Caudate nucleus (tissue), 63 donors: ENCODE measurements at places on chromosomes 3 and 15.

GRCh38 chr3:99765042-99765942 lies 52.4 kb upstream of the CMSS1 start:
- no peak for DNase-seq

DNA sequence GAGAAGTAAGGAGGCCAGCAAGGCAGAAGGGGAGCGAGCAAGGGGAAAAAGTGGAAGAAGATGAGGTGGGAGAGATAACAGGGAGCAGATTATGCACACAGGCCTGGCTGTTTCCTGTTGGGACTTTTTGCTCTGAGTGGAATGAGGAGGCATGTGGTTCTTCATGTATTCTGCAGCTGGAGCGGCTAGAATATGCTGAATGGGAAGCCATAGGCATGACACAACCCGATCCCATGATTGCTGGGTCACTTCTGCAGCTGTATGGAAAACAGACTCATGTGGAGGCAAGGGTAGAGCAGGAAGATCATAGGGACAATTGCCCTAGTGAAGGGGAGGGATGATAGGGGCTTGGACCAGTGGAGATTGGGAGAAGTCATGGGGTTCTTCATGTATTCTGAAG lies 206.0 kb upstream of the SUCLG2 start:
- DNase-seq = no peak

DNA sequence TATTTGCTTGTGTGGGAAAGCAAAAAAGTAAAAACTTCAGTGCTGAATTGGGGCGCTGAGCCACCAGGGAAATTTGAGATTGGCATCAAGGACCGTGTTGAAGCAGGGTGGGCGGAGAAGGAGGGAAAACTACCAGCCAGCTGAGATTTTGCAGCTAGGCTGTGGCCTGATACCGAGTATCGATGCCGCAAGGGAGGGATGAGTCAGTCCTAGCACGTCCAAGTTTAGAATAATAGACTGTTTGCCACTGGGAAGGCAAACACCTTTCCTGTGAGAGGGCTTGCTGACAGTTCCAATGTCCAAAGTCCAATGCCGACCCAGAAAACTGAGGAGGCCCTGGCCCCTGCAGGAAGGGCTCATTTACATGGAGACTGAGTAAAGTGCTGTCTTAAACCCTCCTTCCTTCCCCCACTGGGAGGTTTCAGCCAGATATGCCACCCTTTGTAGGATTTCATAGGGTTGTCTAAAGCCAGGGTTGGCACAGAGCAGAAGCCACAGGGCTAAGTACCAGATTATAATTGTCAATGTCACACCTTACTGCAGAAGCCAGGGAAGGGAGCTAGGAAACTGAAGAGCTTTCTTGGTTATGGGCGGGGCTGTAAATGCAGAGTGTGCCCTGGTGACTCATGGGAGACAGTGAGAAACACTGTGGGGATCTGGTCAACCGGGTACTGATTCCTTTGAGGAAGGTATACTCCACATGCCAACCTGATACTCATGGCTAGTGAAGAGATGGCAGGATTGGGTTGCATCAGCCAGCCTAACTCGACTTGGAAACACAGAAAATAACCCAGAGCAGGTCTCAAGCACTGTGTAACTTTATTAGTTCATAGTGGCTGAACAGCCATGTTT lies 28.4 kb upstream of the PIK3CB start:
- DNase-seq = peak; percentile 32

GRCh38 chr3:12884186-12884680 lies 42.9 kb upstream of the RPL32 start:
- DNase-seq = no peak

GRCh38 chr15:71195242-71195641 lies 80.0 kb downstream of the THSD4 start:
- DNase-seq = no peak

GRCh38 chr3:124097362-124098131 lies 105.6 kb upstream of the ROPN1 start:
- no peak for DNase-seq

GRCh38 chr15:75089456-75090387 lies 66.3 kb downstream of the PPCDC start:
- no peak for DNase-seq

GRCh38 chr3:12371525-12372140 lies 82.8 kb downstream of the PPARG start:
- DNase-seq = no peak

DNA sequence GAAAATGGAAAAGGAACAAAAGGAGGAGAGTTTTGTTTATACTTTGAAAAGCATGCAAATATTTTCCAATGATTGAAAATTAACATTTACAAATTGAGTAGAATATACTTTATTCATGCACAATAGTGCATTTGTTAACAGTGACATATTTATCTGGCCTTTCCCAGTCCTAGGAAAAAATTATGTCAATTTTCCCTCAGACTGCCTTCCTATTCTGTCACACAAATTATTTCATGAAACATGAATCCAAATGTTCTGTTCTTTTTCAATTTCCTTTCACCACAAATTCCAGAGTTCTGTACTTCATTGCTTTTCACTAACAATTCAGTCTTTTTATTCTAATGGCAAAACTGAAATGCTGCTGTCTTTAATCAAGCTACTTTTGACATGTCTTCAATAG lies 945.1 kb downstream of the ROBO1 start:
- no peak for DNase-seq

DNA sequence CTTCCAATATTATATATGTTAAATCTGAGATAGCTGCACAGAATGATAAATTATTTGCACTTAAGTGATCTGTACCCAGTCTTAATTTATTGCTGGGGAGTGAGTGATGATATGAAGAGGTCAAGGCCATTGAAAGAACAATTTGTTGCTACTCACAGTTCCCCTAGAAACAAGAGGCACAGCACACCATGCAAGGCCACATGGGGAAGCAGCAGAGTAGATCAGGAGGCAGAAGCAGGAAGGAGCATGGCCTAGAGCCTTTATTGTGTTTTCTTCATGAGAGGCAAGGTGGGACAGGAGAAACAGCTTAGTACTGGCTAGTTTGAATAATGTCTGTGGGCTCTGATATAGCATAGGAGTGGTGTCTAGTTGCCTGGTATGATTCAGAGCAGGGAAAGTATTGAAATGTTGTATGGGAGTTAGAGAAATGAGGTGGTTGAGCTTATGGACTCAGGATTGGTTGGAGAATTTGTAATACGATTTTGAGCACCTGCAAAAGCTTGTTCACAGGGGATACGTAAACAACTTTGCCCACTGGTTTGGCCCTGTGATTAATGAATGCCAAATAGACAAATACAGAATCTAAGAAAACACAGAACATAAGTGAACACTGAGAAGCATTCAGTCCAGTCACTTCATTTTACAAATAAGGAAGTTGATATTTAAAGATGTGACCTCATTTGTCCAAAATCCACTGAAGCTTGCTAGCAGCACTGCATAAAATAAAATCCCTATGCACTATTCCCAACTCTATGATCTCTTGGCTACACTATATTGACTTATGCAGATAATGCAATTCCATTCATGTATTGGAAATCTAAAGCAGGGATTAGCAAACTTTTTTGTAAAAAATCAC lies 71.7 kb downstream of the TMCO5A start:
- DNase-seq = no peak

- DNase-seq = no peak
Measured at GRCh38 chr15:65460741-65461347, 38.1 kb upstream of the IGDCC4 start.

DNA sequence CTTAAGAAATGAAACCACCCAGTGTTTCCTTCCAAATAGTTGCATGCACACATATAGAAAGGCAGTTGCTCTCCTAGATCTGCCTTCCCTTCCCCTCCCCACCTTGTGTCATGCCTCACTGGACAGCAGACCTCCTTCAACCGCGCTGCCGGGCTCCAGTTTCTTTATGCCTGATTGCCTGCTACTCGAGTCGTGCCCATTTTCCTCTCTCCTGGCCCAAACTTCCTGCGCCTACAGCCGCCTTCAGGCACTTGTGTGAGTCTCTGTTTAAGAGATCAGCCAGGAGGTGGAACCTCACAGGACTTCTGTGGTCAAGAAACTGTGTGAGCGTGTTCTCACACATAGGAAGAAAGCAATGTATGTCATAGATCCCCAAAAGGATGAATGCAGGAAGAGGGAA lies 8.8 kb upstream of the FAM107A start:
- no peak for DNase-seq

DNA sequence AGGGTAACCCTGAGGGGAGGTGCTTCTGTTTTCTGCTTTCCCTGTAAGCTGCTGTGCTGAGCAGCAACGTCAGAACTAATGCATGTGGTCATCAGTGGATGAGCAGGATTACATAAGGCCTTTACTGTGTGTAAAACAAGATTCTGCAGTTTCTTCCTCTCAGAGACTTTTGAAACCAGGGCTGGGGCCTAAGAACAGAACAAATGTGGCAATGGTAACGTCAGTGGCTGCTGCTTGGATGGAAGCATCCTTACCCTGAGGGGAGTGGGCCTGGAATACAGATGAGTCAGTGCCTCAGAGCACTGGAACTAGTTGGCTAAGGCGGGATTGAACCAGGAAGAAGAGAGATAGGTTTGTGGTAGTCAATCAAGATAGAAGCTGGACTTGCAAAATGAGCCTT lies 180.2 kb upstream of the KCNH8 start:
- DNase-seq = no peak

GRCh38 chr15:29259233-29259632 lies 10.4 kb downstream of the NSMCE3 start:
- no peak for DNase-seq

DNA sequence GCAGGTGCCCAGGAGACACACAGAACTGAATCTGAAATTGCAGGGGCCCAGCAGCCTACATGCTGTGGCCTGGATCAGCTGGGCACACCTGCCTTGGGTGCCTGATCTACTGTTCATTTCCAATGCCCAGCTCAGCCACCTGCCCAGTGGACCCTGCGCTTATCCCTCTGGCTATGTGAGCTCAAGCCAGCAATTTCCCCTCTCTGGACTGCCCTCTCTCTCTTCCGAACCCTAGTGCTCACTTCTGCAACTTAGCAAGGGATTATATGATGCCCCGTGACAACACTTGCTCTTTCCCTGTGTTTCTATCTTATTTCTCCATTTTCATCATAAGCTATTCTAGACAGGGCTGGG lies 276.0 kb downstream of the UACA start:
- DNase-seq = no peak

GRCh38 chr15:66658044-66658443 lies 44.0 kb upstream of the SMAD6 start:
- no peak for DNase-seq

GRCh38 chr3:192444096-192444790 lies 283.1 kb downstream of the FGF12 start:
- DNase-seq = peak; percentile 75

DNA sequence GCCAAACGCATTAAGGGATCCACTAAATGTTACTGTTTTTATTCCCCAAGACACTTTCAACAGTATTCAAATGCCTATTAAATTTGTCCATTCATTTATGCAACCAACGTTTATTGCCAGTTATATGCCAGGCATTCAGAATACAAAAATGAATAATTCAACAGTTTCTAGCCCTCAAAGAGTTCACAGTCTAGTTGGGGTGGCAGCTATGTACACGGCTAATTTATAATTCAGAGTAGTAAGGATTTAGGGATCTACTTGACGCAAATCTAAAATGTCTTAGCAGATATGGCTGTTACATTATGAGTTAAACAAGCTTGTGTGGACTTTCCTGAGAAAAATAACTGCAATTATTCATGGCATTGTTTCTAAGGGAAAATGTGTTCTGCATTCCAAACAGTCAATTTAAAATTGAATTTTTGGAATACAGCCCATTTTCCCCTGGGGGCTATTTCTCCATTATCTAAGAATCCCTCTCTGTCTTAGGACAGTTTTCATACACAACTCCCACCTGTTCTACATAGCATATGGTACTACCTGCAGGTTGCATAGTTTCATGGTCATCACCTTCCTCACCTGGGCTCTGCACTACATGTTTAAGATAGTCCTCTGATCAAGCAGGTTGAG lies 11.5 kb upstream of the MSL2 start:
- DNase-seq = no peak

DNA sequence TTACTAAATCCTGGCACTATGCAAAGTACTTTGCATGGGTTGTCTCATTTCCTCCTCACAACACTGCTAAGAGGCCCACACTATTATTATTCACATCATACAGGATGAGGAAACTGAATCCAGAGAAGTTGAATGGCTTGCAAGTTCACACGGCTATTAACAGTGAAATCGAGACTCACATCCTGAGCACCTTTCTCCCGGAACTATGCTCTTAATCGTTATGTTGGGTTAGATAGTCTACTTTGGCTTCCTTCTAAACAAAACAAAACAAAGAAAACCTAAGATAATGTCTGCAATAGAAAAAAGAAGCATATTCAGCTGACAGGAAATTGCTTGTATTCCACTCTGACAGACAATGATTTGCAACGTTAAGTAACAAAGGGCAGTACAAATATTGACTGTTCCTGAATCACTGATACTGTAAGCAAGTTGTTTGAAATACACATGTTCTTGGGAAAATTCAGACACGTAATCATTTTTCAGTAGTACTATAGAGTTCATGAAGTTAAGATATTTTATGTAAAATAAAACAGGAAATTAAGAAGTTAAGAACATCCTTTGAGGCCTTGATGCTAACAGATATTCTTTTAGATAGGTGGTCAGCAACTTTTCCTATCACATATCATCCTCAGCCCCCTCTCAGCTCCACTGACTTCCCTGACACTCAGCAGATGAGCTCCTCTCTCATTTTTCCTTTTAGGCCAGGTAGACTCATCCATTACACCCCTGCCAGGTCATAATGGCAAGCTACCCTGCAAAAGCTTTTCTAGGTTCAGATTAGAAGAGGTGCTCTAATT lies 40.7 kb downstream of the C2CD4B start:
- DNase-seq = no peak

GRCh38 chr3:148344521-148344920 lies 353.2 kb upstream of the AGTR1 start:
- no peak for DNase-seq

DNA sequence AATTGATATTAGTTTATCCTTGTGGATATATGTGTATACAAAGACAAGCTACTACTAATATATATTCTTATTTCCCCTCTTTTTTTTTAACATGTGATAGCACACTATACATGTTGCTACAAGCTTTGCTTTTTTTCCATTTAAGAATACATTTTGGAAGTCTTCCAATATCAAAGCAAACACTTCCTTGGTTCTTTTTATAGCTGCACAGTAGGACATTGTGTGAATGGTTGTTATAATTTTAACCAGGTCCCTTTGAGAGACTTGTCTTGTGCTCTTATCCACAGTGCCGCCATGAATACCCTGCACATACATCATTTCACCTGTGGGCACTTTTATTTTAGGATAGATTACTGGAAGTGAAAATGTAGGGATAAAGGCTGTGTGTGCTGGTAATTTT lies 88.7 kb downstream of the CACNA2D3 start:
- DNase-seq = no peak

- DNase-seq = no peak
Measured at GRCh38 chr3:12956316-12956660, 114.9 kb upstream of the RPL32 start.

DNA sequence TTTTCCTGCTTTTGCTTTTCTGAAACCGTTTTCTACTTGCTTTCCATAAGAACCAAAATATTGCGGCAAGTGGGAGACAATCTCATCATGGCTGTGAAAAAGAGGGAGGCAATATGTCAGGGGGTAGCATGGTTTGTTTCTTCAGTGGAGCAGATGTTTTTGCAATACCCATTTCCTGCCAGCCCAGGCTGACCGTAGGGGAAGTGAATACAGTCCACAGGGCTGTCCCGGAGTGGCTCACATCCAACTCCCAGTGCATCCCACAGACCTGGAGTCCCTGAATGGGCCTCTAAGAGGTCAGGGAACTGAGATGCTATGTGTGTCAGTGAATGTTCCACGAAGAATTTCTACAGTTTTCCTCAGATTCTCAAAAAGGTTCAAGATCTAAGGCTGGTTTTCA lies 69.6 kb downstream of the EPHB1 start:
- DNase-seq = no peak
